ENCODE measurements at places on chromosomes 4 and X. TPM values are rescaled to one million over a fixed set of nuclear protein-coding genes. Genes with fewer than 3 reads are reported as not detected.
A peak's percentile ranks its signal among the peaks of the same experiment; 100 is the strongest.

DNA sequence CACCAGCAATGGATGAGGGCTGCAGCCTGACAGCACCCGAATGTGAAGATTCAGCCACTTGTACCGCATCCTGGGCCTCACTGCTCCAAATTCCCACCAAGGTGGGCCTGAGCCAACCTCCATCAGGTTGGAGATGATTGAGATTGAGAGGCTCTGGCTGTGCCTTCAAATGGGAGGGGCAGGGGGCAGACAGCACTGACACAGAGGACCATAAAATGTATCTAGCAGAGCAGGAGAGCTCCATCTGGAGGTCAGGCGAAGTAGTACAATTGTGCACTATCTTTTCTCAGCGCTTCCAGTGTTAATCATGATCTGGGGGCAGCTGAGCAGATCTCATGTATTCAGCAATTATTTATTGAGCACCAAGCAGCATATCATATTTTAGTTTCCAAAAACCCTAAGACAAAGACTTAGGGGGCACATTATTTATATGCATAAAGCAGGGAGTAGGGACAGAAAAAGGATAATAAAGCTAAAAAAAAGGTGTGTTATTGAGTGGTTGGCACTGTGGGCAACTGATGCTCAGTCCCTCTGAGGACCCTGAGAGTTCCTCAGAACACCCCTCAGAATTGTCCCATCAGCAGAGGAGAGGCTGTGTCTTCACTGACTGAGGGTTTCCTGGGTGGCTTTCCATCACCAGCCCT, 31.6 kb upstream of the C1QTNF7 start:
- peak; percentile 58 for DNase-seq

GRCh38 chr4:73734530-73735001, 5.8 kb upstream of the CXCL8 start:
- peak; percentile 10 for DNase-seq

DNA sequence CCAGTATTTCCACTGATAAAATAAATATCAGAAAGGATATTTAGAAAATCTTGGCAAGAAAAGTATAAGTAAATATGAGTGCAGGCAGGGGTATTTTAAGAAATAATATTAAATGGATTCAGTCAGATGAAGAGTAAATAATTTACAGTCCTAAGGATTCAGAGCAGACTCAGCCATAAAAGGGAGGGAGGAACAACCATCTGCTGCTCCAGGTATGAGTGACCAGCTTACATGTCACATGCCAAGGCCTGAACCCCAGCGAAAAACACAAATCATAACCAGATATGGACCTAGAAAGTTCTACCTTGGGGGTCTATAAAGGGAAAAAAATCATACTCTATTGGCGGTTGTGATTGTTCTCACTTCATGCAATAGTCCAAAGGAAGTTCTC, 166.8 kb downstream of the COL4A6 start:
- DNase-seq, result no peak

SLIT2 gene
- 2.8 TPM for total RNA-seq

GLRA3 gene
- not detected for total RNA-seq
